ENCODE measurements at places on chromosomes 11 and 22. TPM values are rescaled to one million over a fixed set of nuclear protein-coding genes. Genes with fewer than 3 reads are reported as not detected.

The CRYBB1 gene
- total RNA-seq, result 0.27 TPM

The ANKK1 gene
- under 0.01 TPM for total RNA-seq

The RIC3 gene
- total RNA-seq, result 5.7 TPM

The IGLL1 gene
- 203 TPM for total RNA-seq

The RRAS2 gene
- 2.2 TPM for total RNA-seq

The SLCO2B1 gene
- under 0.01 TPM for total RNA-seq

The LINC01488 gene
- total RNA-seq, result not detected

The BTBD18 gene
- not detected for total RNA-seq

The MUC2 gene
- total RNA-seq, result not detected

The EHF gene
- not detected for total RNA-seq

The VPREB1 gene
- 3.5 TPM for total RNA-seq

The CCDC134 gene
- total RNA-seq, result 15.9 TPM

The GUCY1A2 gene
- total RNA-seq, result under 0.01 TPM

The ANO9 gene
- total RNA-seq, result 7.0 TPM

The MAPK11 gene
- total RNA-seq, result 11.8 TPM

The THY1 gene
- 2.2 TPM for total RNA-seq

The FOLR2 gene
- total RNA-seq, result under 0.01 TPM

The HBD gene
- total RNA-seq, result 77.0 TPM

The TYR gene
- total RNA-seq, result not detected

The RFPL2 gene
- total RNA-seq, result not detected
